Midbrain (tissue), 1 donor: ENCODE measurements at places on chromosomes 7 and 10.

DNA sequence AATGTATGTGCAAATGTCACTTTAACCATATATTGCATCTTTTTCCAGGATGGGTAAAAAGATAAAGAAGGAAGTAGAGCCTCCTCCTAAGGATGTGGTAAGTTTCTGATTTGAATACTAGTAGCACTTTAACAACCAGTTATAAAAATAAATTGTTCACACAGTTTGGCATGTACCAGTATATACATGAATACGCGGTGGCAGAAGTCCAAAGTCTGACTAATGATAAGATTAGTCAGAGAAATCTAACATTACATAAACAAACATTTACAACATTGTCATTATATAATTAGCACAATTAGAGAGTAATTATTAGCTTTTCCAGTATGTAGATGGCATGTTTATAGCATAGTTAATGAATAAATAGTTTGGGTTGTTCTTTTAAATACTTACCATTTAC, 4.1 kb downstream of the ARMC3 start:
- DNase-seq, result no peak

- no peak for DNase-seq
Observed at GRCh38 chr7:23065974-23066373, 39.6 kb upstream of the KLHL7 start.

- no peak for DNase-seq
Observed at GRCh38 chr10:1162481-1163203, 106.5 kb downstream of the WDR37 start.

DNA sequence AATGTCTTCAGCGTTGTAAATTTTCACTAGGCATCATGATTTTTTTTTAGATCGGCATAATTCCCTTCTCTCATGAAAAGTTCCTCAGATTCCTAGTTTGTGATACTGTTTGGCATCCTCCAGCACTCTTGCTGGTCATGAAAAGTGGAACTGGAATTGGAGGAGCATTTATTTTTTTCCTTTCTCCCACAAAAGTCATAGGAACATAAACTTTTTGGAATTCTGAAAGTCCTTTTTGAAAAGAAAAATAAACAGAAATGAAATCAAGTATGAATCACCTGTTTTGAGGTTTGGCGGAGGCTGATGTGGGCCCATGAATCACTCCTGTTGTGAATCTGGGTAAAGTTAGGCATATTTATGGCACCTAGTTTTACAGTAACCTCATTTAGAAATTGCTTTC, 17.7 kb downstream of the CACNB2 start:
- no peak for DNase-seq
